DMS 273 treated with DMSO at 0.1 percent for 48 hours (cell line): ENCODE measurements at places on chromosomes 6 and 20.

DNA sequence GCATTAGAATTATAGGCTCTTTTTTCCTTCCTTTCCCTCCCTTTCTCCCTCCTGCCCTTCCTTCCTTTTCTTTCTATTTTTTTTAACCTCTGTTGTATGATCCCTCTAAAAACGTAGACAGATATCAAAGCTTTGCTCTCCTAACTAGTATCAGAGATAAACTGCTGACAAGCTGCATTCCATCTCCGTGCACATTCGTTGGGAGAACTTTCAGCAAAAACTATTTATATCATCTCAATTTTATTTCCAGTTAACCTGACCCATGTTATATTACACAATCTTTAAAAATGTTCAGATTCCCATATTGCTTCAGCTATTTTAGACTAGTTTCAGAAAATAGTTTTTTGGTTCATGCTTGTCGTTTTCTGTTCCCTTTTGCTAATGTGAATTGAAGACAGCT, 47.3 kb downstream of the RNF217 start:
- no peak for DNase-seq

DNA sequence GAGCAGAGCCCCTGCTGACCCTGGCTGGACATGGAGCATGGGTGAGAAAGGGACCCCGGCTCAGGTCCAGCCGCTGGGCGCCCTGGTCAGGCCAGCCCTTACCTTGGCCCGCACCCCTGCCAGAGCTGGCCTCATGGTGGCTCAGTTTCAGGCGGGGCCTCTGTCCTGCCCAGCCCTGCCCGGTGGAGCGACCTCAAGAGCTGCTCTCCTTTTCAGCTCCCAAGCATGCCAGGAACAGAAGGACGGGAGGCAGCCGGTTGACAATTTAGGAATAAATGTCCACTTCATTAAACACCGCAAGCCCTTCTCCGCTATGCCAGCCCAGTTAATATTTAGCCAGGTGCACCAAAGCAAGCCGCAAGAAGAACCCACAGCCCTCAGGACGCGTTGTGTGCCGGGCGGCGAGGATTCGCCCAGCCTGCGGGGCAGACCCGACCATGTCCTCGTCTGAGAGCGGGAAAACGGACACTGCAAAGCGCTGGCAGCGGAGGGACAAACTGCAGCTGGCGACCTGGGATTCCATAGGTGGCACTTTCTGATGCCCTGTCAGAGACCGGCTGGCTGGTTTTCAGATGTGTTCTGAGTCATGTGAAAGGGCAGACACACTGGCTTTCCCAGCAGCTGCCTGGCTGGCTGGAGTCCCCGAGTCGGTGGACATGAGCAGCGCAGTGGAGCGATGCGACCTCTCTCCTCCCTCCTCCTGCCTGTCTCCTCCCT, 221.9 kb downstream of the TTLL2 start:
- no peak for DNase-seq

DNA sequence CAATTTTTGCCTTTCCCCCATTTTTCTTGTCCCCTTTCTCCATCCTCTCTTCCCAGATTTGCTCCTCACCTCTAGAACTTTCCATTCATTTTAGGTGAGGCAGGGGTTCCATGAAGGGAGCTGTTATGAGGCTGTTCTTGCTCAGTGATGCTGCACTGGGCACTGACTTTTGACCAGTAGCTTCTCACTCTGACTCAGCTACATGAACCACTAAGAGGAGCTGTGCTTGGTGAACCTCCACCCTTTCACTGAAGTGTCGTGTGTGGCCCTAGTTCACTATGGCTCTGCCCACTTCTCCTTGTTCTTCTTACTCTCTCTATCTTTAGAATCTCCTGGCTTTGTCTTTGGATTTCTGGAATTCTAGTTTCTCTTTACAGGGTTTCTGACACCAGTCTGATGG, 307.1 kb upstream of the RNF24 start:
- no peak for DNase-seq

DNA sequence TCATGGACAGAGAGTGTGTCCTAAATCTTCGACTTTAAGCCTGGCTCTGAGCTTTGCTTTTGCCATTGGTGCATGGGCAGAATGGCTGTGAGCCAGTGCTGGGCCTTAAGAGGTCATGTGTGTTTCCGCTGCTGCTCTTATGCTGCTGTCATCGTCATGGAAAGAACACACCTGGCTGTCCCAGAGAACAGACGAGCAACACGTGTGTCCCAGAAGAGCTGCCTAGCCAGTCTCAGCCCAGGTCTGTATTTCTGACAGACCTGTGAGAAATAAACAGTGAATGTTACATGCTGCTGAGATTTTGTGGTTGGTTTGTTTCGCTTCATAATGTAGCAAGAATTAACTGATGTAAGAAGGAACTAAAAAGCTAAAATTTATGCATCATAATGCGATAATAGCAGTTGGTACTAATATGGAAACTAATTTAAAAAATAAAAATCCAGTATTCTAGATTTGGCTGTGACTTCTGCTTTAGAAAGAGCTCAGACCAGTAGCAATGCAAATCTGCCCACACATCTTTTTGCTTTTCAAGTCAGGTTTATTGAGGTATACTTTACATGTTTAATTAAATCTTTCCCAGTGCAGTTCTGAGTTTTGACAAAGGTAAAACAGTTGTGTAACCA, 11.5 kb upstream of the SCP2D1 start:
- no peak for DNase-seq

DNA sequence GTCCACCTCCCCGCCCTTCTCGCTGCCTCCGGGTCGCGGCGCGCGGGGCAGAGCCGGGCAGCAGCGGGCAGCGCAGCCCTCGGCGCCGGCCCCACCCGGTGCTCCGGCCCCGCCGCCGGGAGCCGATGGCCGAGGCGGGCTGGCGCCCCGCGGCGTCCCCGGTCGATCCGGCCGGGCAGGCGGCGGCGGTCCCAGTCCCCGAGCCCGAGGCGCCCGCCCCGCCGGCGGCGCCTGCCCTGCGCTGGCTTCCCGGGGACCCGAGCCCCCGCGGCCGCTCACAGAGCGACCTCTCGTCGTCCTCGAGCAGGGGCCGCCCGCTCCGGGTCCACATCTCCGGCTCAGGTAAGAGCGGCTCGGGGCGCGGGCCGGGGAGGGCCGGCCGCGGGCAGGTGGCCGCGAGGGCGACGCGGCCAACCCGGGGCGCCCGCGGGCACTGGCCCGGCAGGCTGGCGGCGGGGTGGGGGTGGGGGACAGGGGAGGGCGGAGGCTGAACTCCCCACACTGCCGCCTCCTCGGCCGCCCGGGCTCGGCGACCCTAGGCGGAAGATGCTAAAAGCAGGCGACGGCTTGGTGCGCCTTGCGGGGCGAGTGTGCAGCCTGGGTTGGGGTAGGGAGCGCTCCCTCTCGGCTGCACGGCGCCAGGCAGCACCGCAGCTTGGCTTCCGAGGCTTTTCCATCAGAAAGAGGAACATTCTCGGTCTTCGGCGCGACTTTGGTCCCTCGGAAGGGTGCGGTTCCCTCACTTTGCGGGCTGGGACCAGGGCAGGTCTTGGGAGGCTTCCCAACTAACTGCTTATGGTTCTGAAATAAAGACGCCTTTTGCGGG, 25.6 kb upstream of the FUCA2 start:
- DNase-seq: no peak

DNA sequence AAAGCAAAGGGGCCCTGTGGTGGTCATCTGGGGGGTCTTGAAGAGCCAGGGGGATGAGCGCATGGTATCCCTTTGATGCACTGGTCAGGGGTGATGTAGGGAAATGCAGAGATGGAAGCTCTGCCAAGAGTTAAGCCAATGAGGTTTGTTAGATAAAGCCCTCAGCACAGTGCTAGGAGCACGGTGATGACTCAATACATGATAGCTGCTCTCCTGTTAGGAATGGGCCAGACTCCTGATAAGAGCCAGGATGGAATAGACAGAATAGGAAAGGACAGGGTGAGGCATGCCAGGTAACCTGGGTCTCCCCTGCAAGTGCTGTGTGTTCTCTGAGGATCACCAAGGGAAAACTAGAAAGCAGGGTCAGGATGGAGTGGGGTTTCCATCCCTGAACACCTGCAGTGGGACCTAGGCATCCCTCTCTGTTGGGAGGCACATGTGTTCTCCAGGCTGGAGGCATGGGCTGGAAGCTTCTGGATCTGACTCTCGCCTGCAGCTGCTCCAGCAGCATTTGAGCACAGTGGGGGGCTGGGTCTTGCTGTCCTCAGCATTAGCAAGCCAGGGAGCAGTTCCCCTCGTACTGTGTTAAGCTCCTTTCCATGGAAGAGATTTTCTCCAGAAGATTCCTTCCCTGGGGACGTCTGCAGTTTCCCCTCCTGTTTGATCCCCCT, 71.8 kb upstream of the TIAM2 start:
- DNase-seq: no peak

DNA sequence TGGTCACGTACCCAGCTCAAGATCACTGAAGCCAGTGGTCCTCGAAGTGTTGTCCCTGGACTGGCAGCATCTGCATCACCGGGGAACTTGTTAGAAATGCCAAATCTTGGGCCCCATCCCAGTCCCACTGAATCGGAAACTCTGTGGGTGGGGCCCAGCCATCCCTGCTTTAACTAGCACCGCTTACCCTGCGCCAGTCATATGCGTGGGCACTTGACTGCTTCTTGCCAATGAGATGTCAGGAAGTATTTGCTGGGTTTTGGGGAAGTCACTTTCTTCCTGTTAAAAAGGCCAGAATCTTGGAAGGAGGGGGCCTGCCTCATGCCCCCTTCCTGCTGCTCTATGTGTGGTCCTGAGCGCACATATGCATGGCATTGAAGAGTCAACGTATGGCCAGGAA, 11.7 kb upstream of the SULF2 start:
- no peak for DNase-seq

DNA sequence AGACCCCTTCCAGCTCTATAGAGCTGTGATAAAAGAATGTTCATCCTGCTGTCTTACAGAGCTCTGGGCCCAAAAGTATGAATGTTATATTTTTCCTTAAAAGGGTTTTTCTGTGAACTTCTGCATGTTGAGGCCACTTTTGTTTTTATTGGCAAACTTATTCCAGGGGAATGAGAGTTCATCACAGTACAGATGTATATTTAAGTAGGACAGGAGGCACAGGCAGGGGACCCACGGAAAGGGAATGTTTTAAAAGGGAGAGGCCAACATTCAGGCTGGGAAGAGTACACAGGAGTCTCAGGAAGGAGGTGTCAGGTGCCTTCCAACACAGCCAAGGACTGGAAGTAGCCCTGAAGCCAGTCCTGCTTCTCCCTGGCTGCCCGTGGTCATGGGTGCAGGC, 148.4 kb downstream of the EYA2 start:
- no peak for DNase-seq

DNA sequence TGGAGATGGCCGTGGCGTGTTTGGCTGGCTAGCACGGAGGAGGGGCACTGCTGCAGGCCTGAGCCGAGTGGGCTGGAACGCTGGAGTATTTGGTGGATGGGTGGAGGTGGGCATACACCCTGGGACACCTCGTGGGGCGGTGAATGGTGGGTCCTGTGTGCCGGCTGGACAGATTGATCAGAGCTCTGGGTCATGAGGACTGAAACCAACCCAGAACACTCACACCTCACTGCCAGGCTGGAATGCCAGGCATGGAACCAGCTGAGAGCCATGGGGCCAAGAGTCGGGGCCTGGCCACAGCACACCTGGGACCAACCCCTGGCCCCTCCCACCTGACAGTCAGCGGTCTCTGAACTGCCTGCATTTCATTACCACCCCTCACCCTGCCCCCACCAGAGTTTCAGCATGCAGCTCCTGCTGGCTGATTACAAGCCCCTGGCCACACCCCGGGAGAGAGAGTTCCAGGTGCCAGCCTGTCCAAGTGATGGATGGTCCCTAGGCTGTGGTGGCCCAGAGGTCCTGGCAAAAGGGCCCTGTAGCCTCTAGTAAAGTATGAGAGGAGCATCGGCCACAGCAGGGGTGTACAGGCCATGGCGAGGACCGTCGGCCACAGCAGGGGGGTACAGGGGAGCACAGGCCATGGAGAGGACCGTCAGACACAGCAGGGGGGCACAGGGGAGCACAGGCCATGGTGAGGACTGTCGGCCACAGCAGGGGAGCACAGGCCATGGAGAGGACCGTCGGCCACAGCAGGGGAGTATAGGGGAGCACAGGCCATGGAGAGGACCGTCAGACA, 3.3 kb downstream of the NPBWR2 start:
- DNase-seq: no peak

DNA sequence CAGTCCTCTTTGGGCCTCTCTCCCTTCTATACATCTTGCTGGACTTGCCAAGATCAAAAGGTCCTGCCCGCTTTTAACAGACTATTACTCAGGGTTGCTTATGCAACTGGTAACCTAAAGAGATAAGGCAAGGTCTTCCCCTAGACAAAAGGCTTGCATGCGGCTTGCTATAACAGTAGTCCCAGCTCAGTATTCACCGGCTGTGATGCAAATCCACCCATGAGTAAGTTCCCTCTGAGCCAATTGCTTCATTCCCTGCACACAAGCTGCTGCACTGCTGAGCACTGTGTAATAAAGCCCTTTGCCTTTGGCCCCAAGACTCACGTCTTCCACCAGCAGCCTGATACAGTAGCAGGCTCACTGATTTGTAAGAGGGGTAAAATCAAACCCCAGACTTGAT, 363.8 kb downstream of the PRKN start:
- DNase-seq: no peak

DNA sequence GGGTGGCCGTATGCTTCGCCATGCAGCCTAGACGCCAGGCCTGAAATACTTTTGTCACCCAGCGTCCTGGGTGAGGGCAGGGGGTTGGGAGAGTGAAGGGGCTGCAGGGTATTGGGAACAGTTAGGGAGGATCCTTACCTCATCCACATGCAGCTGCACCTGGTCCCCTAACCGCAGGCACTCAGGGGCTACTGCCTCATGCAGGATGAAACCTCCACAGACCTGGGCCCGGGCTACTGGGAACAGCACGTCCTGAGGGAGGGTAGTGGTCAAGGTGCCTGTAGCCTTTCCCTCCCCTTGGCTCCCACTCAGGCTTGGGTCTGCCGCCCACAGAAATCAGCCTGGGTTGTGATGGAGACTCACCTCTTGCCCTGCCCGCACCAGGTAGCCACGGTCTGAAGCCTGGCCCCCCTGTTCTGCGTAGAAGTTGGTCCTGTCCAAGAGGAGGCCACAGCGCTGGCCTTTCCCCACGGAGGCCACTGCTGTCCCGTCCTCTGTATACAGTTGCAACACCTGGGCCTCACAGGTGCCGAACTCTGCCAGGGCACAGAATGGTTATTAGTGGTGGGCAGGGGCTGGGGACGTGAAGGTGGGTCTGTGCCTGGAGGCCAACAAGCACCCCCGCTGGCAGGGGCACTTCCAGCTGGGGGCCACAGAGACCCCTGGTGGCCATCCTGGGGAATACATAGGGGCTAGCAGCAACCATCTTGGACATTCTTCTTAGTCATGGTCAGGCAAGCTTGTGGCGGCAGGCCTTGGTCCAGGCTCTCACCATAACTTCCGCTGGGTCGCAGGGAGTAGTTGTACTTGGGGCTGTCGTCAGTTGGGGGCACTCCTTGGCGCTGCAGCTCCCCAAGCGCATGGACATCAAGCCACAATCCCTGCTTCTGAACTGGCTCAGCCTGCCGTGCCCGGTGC, 8.6 kb downstream of the AARS2 start:
- DNase-seq: no peak
